ENCODE measurements at places on chromosomes 11 and 22.

GRCh38 chr11:67118181-67118766 lies 789 bp upstream of the KDM2A start:
- no peak for DNase-seq

GRCh38 chr11:75301601-75302345 lies 49.7 kb downstream of the ARRB1 start:
- no peak for DNase-seq

GRCh38 chr22:25627271-25627852 lies 62.9 kb downstream of the GRK3 start:
- DNase-seq: no peak

DNA sequence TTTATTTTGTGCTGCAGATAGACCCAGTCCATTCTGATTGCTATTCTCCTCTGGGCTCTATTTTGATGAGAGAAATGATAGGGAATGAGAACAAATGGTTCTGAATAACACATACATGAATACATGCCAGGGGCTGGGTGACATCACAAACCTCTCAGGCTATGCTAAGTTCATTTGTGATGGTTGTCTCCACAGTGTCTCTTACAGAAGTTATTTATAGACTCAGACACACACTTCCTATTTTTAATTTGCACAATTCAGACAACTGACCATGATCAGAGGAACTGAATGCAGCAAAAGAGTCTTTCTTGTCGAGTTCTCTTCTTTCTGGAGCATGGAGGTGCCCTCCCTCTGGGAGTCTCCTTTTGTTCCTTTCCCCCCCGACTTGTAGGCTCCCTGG lies 991.7 kb downstream of the OPCML start:
- DNase-seq: no peak

- no peak for DNase-seq
Observed at GRCh38 chr22:17115945-17116565, 5.1 kb downstream of the TMEM121B start.

DNA sequence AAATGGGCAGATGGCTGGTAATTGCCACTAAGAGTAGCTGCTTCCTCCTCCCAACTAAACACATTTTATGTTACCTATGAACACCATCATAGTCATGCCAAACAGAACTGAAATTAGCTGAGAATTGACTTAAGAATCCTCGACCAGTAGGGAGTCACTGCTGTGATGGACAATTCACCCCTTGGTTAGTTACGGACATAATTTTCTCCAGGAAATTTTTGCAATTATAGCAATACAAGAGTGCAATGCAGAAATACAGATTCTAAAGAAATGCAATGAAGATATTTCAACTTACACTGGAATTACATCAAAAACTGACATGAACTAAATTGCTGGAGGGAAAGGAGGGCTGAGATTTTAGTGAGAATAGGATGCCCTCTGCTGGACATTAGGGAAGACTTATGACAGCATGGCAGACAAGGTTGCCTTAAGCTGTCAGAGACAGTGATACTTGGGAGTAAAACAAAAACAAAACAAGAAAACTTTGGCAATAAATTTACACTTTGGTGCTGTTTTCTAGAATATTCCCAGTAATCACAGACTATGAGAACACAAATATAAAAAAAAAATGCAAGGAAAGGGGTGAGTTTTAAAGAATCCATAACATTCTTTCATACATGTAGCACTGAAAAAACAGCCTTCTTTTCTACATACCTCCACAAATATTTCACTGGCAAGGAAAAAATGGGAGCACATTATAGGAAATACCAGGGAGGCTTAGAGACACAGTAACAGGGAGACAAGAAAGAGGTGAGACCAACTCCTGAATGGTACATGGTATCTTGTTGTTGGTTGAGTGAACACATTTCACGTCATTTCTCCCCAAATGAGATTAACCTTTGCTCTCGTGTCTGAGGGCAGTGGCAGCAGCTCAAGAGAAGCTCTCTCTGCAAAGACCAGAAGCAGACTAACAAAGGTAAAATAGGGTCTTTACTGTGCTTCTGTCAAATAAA lies 11.2 kb upstream of the PPP2R1B start:
- DNase-seq: no peak

DNA sequence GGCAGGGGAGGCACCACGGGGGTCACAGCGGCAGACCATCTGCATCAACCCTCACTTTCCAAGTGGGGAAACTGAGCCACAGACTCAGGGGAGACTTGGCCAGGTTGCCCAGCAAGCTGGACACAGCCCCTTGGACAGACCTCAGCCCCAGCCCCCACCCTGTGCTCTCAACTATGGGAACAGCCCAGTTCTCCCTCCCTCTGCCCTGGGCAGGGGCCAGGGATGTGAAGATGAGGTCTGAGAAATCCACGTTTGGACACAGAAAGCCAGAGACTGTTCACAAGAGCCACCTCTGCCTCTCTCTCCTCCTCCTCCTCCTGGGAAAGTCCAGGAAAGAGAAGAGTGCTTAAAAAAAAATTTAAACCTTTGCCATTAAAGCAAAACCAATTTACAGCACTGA lies 50.1 kb downstream of the ELFN2 start:
- no peak for DNase-seq

GRCh38 chr11:9840460-9841004 lies 176.7 kb downstream of the SWAP70 start:
- DNase-seq: no peak

- DNase-seq: no peak
Observed at GRCh38 chr22:29457730-29458129, 19.3 kb downstream of the RFPL1 start.

GRCh38 chr11:120137187-120137610 lies 714 bp downstream of the TRIM29 start:
- no peak for DNase-seq

DNA sequence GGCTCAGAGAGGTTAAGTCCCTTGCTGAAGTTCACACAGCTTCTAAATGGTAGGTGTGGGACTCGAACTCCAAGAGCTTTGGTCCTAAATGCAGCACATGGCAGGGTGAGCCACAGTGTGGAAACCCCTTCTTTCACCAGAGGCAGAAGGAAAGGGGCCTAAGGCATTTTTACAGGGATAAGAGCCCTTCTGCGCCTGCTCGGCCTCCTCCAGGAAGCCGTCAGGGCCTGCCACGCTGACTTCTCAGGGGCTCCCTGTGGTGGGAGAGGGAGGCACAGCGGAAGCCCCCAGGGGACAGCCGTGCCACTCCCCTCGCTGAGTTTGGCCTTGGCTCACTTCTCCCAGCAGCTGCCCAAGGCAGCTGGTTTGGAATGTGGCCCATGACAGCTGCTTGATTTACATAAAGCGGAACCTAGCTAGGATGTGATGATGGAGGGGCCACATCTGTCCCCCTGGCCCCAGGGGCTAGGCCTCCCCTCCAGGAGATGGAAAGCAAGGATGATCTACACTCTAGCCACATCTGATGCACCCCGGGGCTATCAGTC lies 35.4 kb downstream of the CD82 start:
- no peak for DNase-seq

- no peak for DNase-seq
Observed at GRCh38 chr22:27540247-27540646, 261.3 kb downstream of the MN1 start.

DNA sequence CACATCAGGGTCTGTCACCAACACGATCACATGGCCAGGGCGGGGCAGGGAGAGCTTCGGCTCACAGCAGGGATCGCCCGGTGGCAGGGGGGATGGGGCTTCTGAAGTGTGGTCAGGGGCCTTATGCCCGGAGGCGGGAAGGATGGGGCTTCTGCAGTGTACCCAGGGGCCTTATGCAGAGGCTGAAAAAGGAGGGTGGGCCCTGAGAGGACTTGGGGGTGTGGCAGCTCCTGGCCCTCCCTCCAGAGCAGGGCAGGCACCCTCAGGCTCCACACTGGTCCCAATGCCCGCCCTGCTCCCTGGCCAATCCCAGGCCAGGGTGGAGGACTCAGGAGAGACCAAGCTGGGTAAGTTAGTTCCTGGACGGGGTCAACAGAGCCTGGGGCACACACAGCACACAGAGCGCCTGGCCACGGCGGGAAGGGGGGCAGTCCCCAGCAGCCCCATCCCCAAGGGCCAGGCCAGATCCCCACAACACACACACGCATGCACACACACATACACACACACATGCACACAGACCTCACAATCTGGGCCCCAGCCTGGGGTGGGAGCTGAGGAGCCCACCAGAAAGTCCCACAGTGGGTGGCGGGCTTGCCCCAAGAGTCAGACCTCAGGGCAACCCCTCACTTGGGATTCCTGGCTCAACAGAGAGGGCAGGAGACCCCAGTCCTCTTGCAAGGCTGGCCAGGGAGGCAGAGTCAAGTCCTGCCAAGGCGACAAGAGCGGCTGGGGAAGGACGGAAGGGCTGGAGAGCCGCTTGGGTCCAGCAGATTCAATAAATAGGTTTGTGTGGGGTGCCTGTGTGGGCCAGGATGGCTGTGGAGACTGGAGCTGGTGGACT lies 1.1 kb upstream of the CEND1 start:
- DNase-seq: no peak

- no peak for DNase-seq
Observed at GRCh38 chr11:117841551-117842031, 17.0 kb upstream of the FXYD2 start.

DNA sequence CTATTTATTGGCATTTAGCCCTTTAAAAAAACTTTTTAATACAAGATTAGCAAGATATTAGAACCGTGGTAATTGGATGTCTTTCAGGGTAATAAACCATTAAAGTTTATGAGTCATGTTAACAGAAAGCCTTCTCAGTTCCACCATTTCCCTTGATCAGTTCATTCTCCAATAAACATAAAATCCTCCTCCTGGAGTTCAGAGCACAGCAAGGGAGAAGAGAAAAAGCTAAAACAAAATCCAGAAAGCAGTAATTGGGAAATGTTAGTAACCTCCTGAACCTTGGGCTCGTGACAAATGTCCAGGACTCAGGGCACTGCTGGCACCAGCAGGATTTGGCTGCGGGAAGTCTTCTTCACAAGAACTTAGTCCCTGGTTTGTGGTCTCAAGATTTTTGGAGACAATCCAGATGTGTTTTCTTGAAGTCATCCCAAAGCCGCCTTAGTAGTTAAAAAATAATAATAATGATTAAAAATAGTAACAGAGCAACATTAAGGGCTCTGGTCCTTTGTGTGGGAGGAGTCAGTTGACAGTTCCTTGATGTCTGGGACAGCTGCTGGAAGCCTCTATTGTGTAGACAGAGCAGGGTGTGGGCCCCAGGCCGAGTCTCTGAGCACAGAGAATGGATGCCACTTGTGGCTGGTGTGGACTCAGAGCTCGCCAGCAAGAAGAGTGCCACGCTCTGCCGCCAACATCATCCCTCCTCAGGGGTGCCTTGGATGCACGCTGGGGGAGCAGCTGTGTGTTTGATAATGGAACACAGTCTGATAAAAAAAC lies 43.4 kb upstream of the PITPNB start:
- DNase-seq: no peak

GRCh38 chr11:68040101-68040956 lies 1.5 kb downstream of the TCIRG1 start:
- no peak for DNase-seq

DNA sequence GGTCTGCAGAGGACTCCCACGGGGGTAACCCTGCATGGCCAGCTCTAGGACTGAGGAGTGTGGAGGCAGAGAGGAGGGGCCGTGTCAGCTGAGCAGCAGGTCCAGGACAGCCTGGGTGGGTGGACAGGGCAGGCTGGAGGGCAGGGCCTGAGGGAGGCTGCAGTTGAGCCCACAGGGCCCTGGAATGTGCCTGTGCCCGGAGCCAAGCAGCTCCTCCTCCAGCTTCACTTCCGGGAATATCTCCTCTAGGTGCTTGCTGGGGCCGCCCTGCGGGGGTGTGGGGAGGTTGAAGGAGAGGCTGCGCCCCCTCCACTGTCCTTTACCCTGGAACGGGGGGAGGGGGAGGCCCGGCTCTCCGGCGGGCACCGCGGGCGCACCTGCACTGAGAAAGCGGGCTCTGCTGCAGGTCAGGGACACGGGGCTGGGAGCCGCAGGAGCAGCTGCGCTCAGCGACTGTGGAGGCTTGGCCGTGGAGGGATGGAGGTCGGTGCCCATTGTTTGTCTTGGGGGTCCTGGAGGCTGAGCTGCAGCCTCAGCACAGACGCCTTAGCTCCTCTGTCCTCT lies 1293.2 kb downstream of the BRD1 start:
- DNase-seq: no peak

GRCh38 chr11:16338393-16338792 lies 18.0 kb downstream of the SOX6 start:
- DNase-seq: no peak

DNA sequence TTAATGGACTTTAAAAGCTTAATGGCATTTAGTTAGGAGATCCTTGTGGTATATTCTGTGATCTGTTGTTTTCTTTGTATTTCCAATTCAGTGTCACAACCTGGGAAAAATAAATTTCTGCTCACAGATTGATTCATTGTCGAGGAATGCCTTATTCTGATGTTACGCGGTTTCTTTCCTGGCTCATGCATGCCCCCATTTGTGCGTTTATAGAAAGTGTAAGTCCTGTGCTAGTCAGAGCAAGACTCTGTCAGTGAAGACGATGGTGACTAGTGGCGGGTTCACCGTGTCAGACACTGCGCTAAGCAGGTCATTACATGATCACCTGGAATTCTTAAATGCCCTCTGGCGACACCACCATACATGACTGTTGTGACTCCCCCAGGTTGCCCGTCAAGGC lies 169.4 kb downstream of the TBC1D22A start:
- DNase-seq: no peak

DNA sequence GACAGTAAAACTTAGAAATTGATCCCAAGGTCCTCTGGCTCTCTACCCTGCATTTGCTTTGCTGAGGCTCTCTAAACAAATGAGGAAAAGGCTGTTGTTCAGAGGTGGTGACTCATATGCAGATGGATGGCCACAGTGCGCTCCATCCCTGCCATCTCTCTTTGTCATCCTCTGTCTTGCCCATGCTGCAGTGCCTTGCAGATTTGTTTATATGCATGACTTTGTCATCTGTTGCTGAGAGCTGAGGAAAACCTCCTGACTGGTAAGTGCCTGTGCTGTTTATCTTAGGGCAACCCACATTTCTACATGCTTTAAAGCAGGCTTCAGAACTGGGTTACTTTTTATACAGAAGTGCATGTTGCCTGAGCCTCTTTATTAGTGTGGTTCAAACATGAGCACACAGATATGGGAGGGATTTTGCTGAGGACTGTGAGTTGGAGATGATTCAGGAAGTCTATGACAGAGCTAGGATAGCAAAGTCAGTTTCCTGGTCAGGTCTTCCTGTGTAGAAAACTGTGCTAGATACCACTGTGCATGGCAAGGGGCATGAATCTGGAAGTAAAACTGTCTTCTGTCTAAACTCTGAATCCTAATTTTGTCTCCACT lies 57.4 kb downstream of the JAM3 start:
- no peak for DNase-seq

- no peak for DNase-seq
Observed at GRCh38 chr22:50310949-50311444, 3.6 kb upstream of the PLXNB2 start.
